ENCODE measurements at places on chromosomes 16 and 17.

DNA sequence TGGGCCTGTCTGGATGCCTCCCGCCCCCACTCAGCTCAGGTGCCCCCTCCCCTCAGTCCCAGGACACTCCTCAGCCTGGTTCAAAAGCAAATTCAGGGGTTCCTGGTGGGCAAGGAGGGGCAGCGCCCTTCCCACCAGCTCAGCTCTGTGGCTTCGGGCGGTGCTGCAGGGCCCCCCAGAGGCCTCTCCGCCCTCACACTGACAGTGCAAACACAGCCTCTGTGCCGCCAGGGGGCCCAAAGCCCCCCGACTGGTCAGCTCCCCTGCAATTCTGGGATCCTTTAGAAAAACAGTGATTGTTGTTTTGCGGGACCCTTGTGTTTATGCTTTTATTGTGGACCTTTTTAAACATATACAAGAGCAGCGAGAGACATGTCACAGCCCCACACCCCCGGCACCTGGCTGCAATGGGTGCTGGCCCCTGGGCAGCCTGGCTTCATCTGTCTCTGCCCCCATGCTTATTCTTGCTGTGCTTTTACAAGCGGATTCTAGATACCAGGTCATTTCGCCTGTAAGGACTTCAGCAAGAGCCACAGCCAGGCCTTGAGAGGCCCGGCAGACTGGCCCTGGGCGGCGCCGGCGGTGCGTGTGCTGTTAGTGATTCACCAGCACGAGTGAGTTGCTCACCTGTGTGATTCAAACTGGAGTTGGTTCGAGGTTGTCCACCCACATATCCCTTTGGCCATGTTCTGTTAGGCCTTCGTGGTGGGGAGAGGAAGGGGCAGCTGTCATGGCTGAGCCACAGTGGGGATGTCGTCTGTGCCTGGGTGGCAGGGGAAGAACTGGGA, 21.2 kb downstream of the ZNF469 start:
- no peak for DNase-seq

- DNase-seq = no peak
Measured at GRCh38 chr17:44904001-44904984, 5.0 kb upstream of the EFTUD2 start.

- DNase-seq = no peak
Measured at GRCh38 chr17:64005734-64006167, 7.6 kb downstream of the PRR29 start.

DNA sequence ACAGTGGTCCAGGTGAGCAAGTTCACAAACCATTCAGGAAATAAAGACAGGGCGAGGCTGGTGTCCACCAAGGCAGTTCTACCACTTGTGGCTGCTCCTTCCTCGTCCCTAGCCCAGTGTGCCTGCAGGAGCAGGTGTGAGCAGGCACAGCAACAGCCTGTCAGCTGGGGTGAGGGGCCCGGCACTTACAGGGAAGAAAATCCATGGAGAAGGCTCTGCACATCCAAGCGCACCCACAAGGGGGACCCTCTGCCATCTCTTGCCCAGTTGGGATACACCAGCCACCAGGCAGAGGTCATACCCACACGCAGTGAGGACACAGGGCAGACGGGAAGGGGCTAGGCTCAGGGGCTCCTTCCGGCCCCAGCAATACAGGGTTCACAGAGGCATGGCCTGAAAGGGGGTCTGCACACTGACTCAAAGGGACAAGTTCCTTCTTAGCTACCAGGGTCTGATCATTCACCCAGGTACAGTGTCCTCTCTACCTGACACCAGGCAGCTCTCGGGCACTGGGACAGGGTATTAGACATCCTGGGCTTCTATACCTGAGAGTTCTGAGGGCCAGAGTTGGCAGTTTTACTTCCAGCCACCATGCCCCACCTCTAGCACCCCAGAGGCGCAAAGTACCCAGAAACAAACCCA, 27.0 kb downstream of the CDIP1 start:
- DNase-seq = no peak

DNA sequence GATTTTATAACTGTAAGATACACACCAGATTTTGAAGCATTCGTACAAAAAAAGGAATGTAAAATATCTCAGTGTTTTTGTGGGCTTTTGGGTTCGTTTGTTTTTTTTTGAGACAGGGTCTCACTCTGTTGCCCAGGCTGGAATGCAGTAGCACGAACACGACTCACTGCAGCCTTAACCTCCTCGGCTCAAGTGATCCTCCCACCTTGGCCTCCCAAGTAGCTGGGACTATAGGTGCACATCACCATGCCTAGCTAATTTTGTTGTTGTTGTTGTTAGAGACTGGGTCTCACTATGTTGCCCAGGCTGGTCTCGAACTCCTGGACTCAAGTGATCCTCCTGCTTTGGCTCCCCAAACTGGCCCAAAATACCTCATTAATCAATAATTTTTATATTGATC, 15.9 kb downstream of the STAT5B start:
- DNase-seq = no peak

GRCh38 chr17:30378241-30378824, 394 bp upstream of the CPD start:
- DNase-seq = peak; percentile 58

- no peak for DNase-seq
Measured at GRCh38 chr16:51310159-51310558, 159.1 kb upstream of the SALL1 start.

- no peak for DNase-seq
Measured at GRCh38 chr16:21703589-21704174, 39.9 kb downstream of the OTOA start.

Data from activated CD4-positive, alpha-beta T cell treated with anti-CD3 and anti-CD28 coated beads, Interleukin-2, amount 50 U/mL, for 48 hours (primary cell).